Glutamatergic neuron (in vitro differentiated cells): ENCODE measurements at places on chromosomes 11 and 22. TPM values are rescaled to one million over a fixed set of nuclear protein-coding genes. Genes with fewer than 3 reads are reported as not detected.

Gene UCP3
- 7.6 TPM for total RNA-seq

Gene CRYAB
- total RNA-seq = 0.64 TPM

Gene PHF21B
- 113 TPM for total RNA-seq

Gene NRGN
- 28.9 TPM for total RNA-seq

Gene OR51B4
- total RNA-seq = not detected

Gene CCDC188
- 0.54 TPM for total RNA-seq

Gene CSNK2A3
- 17.4 TPM for total RNA-seq

Gene ZNF215
- 7.0 TPM for total RNA-seq

Gene BATF2
- total RNA-seq = not detected

Gene BTG4
- not detected for total RNA-seq

Gene CARD18
- total RNA-seq = not detected

Gene SCGB1A1
- not detected for total RNA-seq

Gene KDELR3
- total RNA-seq = not detected
